ENCODE measurements at places on chromosomes 4 and X.

GRCh38 chr4:170758988-170759387 lies 669.2 kb upstream of the AADAT start:
- DNase-seq = no peak

DNA sequence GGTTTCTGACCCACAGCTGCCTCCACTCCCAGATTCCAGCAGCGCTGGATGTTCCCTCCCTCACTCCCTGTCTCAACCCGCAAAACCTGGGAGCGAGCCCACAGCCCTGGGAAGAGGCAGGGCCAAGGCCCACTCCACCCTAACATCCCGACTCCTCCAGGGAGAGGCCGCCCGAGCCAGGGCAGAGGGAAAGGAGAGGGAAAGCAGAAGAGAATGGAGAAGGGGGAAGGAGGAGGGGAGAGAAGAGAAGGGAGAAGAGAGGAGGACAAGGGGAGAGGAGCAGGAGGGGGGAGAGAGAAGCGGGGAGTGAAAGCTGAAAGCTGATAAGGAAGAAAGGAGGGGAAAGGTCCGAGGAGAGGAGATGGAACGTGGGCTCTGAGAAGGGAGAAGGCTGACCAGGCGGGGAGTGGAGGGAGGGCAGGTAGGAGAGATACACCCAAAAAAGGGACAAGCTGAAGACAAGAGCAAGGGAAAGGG lies 120.2 kb upstream of the PJA1 start:
- no peak for DNase-seq

DNA sequence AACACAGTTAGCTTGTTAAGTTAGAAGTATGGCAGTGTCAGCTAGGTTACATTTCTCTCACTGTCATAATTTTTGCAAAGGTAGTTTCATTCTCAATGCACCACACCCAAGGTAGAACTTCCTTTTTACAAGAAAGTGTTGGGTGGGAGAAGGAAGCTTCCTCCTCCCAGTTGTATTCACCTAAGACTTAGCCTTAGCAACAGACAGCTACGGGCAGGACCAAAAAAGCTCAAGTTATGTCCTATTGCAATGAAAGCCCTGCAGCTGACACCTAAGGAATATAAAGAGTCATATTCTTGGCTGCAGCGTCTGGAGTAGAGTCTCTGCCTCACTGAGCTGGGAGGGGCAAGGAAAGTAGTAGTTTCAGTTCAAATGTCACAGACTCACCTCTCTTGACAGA lies 25.1 kb upstream of the PRDM8 start:
- no peak for DNase-seq

DNA sequence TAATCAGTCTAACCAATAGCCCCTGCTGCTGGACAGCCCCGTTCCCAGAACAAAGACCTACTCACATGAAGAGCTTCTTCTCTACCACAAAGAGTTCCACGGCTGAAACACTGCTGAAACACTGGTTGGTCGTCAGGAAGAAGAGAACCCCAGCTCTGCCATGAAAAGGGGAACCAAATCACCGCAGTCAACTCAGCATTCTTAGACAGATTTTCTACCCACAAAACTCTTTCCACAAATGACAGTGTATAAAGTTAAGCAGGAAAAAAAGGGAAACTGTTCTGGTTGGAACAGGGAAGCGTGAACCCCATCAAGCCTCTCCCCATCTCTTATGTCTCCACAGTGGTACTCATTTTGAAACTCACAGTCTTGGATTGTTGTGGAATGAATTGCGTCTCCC lies 57.3 kb downstream of the ABCG2 start:
- DNase-seq = no peak

DNA sequence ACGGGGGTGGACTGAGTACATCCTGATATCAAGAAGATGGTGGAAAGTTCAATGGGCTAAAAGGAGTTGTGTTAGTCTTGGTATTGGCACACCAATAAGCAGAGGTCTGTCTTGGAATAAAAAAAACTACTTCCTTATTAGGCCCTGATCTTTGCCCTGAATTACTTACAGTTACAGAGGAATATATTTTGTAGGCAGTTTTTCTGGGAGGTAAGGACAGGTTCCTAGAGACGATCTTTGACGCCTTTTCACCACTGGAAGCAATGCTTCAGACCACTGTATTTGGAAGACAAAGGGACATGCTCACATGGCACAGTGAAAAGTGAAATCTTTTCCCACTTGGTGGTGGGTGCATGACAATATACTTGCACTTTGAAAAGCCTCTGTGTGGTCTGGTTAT lies 618 bp upstream of the XK start:
- DNase-seq = no peak

DNA sequence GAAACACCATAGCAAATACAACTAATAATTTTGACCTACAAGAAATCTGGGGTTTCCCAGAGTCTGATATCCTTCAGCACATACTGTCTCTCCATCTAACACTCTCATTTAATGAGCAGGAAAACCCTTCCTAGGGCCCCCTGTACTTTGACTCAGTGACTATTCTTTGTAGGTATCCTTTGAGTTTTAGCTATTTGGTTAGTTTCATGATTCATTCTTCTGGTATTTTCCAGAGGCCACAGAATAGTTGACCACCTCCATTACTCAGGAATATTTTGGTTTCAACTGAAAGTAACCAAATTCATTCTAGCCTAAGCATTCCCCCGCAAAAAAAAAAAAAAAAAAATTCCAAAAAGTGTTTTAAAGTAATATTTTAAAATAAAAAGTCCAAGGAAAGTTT lies 140.0 kb downstream of the IDS start:
- no peak for DNase-seq

GRCh38 chr4:57080781-57081650 lies 29.2 kb downstream of the IGFBP7 start:
- no peak for DNase-seq

- no peak for DNase-seq
Observed at GRCh38 chr4:5863461-5864113, 29.3 kb downstream of the CRMP1 start.

- DNase-seq = no peak
Observed at GRCh38 chrX:31545726-31546125, 473.9 kb upstream of the FTHL17 start.

GRCh38 chr4:55116450-55116849 lies 8.9 kb downstream of the KDR start:
- no peak for DNase-seq

- no peak for DNase-seq
Observed at GRCh38 chrX:42109428-42109827, 186.1 kb upstream of the CASK start.

DNA sequence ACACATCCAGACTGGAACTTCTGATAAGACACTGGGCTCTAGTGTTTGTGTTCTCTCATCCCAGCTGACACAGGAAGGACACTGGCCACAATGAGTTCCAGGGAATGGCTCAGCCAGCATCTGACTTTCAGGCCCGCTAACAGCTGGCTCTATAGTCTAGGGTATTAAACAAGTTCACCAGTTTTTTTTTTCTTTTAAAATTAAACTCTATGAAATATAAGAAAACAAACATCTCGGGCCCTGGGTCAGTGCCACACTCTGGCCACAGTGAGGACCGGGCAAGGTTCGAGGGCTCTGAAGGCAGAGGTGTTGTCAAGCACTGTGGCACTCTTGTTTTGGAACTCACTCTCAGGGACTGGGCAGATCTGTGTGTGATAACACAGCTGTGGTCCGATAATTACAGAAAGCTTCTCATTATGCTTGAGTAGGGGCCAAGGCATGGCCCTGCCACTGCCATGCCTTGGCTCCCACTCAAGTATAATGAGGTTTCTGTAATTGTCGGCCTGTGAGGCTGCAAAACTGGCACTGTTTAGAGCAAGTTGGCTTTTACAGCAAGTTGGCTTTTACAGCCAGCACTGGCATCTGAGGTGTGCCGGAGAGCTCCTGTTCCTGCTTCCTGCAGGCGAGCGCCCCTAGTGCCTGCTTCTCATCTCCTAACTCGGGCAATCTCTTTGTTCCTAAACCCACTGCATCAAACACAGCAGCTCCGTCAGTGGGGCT lies 62.8 kb downstream of the PPP1R2C start:
- DNase-seq = no peak

DNA sequence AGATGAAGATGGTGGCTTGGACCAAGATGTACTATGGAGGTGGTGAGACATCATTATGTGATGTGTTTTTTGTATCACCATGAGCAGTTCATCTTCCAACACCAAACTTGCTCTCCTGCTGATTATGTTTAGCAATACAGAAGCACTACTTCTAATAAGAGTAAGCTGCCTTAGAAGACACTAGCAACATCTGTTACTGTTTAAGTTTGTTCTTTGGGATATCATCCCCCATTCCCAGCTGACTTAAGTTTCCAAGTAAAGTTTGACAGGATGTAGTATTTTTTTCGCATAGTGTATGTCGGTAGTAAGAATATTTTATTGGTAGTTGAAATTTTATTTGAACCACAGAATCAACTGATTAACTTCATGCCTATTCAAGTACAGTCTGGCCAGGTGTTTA lies 123.5 kb upstream of the BMPR1B start:
- no peak for DNase-seq

- DNase-seq = no peak
Observed at GRCh38 chr4:112859456-112860184, 189.8 kb upstream of the ANK2 start.

All from thoracic aorta (tissue), 2 donors.